ENCODE measurements at places on chromosomes 4 and X. TPM values are rescaled to one million over a fixed set of nuclear protein-coding genes. Genes with fewer than 3 reads are reported as not detected.

Gene NUDT9
- total RNA-seq = 13.1 TPM

GRCh38 chr4:72886602-72887001 is 182.9 kb downstream of the COX18 start:
- no peak for DNase-seq
- H3K4me1 ChIP-seq = no peaks in the 10 kb centered on the region
- no peaks in the 10 kb centered on the region for H3K27me3 ChIP-seq
- H3K4me3 ChIP-seq = no peak overlapping the region

Gene SOWAHB
- total RNA-seq = not detected

DNA sequence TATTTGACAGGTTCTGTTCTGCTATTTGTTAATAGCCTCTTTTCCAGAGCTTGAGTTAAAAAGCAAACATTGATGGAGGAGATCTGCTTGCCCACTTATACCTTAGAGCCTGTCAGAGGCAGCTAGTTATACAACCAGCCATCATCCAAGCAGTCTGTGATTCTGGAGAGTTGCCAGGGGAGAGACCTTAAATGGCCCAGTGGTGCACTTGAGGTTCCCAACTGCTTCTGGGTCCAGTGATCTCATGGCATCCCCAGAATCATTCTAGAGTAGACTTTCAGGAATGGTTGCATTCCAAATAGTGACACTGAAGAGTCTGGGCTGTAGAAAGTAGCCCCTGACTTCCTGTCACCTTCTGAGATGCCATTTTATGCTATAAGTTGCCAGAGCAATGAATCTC is 160.7 kb downstream of the FHIP1A start:
- no peak for DNase-seq
- H3K4me3 ChIP-seq = no peak overlapping the region

DNA sequence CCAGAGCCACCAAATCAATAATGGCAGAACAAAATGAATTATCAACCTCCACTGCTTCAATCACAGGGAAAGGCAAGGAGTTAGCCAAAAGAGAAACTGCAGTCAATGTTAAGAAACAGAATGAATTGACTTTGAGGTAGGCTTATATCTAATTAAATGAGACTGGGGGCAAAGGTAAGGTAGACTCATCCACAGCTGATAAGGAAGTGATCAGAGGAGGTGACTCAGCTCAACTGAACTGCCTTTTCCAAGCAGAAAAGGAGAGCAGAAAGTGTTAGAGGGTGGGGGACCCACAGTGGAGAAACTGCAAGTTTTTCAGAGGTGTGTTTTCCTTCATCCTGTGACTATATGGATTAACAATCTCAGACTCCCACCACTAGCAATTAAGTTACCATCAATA is 345.8 kb upstream of the PPARGC1A start:
- H3K27ac ChIP-seq = no peak overlapping the region
- no peak for DNase-seq
- H3K4me1 ChIP-seq = no peaks in the 10 kb centered on the region
- H3K27me3 ChIP-seq = no peaks in the 10 kb centered on the region
- H3K36me3 ChIP-seq = no peaks in the 10 kb centered on the region

DNA sequence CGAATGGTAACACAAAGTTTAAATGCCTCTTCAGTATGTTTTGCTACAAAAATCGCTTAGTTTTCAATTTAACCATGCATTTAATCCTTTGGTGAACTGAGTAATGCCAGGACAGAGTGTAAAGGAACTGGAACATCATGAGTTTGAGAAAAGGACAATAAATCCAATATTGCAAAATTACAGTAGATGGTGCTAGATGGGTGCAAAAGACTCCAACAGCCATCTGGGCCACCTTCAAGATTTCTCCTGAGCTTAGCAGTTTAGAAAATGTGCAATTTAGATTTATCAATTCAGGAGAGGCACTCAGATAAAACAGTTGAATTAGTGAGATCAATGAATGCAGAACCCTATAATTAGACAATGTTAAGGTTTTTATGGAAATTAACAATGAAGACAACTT is 33.2 kb upstream of the MID1IP1 start:
- no peak for DNase-seq
- H3K4me3 ChIP-seq = no peak overlapping the region
- H3K36me3 ChIP-seq = no peaks in the 10 kb centered on the region
- no peak overlapping the region for H3K27ac ChIP-seq

Gene KIT
- not detected for total RNA-seq

DNA sequence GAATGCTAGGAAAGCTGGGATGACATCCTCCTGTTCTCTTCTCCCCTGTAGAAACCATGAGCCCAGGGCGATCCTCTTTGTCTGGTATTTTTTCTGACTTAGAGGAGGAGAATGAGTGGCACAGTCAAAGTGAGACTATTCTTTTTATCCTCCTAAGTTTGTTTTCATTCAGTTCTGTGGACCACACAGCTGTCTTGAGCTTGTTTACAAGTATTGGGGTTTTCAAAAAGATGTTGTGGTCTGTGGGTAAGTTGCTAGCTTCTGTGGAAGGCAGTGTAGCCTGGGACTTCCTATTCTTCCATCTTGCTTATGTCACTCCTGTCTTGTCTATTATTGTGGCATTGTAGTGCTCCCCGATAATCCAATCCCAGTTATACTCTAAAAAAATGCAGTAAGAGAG is 223.0 kb downstream of the PAPSS1 start:
- no peak for DNase-seq
- H3K4me3 ChIP-seq = no peak overlapping the region
- H3K27me3 ChIP-seq = peaks cover 2% of the 10 kb centered on the region
- no peaks in the 10 kb centered on the region for H3K4me1 ChIP-seq
- H3K36me3 ChIP-seq = no peaks in the 10 kb centered on the region

Gene MGARP
- total RNA-seq = 0.22 TPM

Gene AFF2
- 0.36 TPM for total RNA-seq

DNA sequence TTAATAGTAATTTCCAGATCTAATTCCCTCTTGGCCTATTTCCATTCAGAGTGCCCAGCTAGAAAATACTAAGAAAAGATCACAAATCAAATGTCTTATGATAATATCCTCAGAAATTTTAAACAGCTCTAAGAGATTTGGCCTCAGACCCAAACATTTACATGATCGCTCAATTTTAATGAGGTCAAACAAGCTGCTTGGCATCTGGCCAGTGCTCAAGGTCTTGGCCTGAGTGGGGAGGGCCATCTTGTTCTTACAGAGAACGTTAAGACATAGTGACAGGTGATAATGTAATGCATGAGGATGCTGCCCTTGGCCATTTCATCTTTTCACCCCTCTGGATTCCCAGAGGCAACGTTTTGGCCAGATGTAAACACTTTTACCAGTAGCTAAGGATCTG is 159.2 kb upstream of the SLC7A11 start:
- no peaks in the 10 kb centered on the region for H3K36me3 ChIP-seq
- no peak overlapping the region for H3K27ac ChIP-seq
- no peaks in the 10 kb centered on the region for H3K27me3 ChIP-seq
- no peaks in the 10 kb centered on the region for H3K4me1 ChIP-seq

Gene FGD1
- 0.15 TPM for total RNA-seq

- H3K36me3 ChIP-seq = no peaks in the 10 kb centered on the region
- no peak for DNase-seq
- H3K27me3 ChIP-seq = peaks cover 1% of the 10 kb centered on the region
Observed at GRCh38 chr4:158006990-158007389, 165.8 kb downstream of the GASK1B start.

DNA sequence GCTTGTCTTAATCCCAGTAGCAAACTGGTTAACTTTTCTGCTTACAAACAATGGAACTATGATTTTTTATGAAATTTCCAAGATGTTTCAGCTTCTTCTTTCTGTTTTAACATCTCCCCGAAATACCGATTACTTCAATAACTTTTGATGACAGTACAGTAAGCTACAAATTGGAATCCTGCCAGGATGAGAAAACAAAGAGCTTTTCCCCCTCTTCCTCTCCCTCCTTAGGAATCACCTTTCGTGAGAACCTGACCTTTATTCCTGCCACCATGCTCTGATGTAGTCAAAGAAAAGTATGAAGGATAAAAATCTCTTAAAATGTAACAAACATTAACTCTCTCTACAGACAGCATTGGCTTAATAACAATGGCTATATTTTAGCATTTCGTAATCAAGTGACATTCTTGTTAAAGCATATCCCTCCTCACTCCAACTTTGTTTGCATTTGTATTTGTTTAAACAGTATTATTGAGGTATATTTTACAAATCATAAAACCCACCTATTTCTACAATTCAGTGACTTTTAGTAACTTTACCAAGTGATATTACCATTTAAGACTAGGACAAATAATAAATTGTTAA is 148.7 kb upstream of the NAP1L5 start:
- H3K36me3 ChIP-seq = no peaks in the 10 kb centered on the region
- H3K27ac ChIP-seq = no peak overlapping the region
- no peaks in the 10 kb centered on the region for H3K4me1 ChIP-seq
- no peak for DNase-seq
- H3K27me3 ChIP-seq = no peaks in the 10 kb centered on the region

DNA sequence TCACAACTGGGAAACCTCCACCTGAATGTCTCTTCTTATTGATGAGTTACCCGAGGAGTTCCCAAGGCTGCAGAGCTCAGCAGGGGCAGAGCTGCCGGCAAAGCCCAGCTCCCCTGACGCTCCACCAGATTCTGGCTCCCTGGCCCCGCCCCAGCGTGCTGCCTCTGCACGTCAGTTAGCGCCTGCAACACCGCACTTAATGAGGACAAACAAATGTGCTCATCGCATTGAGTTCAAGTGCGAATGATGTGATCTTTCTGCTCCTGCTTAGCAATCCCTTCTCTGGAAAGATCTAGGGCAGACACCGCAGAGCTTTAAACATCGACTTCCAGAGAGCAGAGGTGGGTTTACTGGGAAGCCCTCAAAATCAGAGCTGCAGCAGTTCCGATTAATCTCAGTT is 55.5 kb upstream of the FBXW7 start:
- H3K4me1 ChIP-seq = peaks cover 6% of the 10 kb centered on the region
- peak; percentile 33 for DNase-seq
- no peak overlapping the region for H3K4me3 ChIP-seq
- no peaks in the 10 kb centered on the region for H3K36me3 ChIP-seq
- H3K27ac ChIP-seq = no peak overlapping the region

Gene TASL
- 1.6 TPM for total RNA-seq

Gene NBDY
- total RNA-seq = 45.1 TPM

Gene FGG
- not detected for total RNA-seq

GRCh38 chr4:62394766-62395165 is 1194.6 kb downstream of the ADGRL3 start:
- no peaks in the 10 kb centered on the region for H3K4me1 ChIP-seq
- no peaks in the 10 kb centered on the region for H3K36me3 ChIP-seq
- no peaks in the 10 kb centered on the region for H3K27me3 ChIP-seq
- no peak for DNase-seq

- H3K4me1 ChIP-seq = no peaks in the 10 kb centered on the region
- H3K27ac ChIP-seq = no peak overlapping the region
- no peak overlapping the region for H3K4me3 ChIP-seq
- DNase-seq = no peak
Observed at GRCh38 chr4:86015412-86016350, 344.2 kb downstream of the MAPK10 start.

GRCh38 chr4:30600246-30601017 is 119.7 kb upstream of the PCDH7 start:
- H3K27ac ChIP-seq = no peak overlapping the region
- no peak for DNase-seq
- H3K4me3 ChIP-seq = no peak overlapping the region
- no peaks in the 10 kb centered on the region for H3K4me1 ChIP-seq
- no peaks in the 10 kb centered on the region for H3K27me3 ChIP-seq

Gene KLKB1
- not detected for total RNA-seq

Gene TLR3
- 0.10 TPM for total RNA-seq

- peaks cover 16% of the 10 kb centered on the region for H3K36me3 ChIP-seq
- H3K27ac ChIP-seq = no peak overlapping the region
- H3K4me3 ChIP-seq = no peak overlapping the region
- no peaks in the 10 kb centered on the region for H3K4me1 ChIP-seq
Observed at GRCh38 chr4:153296040-153296823, 48.3 kb upstream of the MND1 start.

GRCh38 chr4:40373636-40374035 is 38.5 kb downstream of the CHRNA9 start:
- H3K36me3 ChIP-seq = no peaks in the 10 kb centered on the region
- no peaks in the 10 kb centered on the region for H3K27me3 ChIP-seq
- DNase-seq = no peak
- no peaks in the 10 kb centered on the region for H3K4me1 ChIP-seq

DNA sequence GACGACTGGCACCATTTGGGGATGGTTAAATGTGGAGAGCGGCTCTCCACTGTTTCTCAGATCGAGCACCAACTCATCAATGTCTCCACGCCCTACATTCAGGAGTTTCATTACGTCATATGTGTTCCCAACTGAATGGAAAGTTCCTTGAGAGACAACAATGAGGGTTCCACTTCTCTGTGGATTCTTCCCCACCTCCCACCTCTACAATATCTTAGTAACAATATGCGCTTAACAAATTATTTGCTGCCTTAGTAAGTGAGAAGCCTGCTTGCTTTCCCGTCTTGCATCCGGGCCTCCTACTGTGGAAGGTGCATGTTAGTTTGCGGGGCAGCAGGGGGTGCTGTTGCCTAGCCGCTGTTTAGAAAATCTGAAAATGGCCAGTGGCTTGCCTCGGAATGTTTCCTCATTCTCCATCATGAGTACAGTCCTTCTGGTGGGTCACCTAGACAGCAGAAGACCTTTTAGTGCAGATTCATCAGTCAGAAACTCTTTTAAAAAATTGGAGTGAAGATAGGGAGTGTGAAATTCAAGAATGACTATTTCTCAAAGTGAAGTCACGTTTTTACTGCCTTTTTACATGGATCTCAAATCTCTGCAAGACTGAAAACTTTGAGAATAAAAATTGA is 55.7 kb downstream of the PHOX2B start:
- no peak overlapping the region for H3K27ac ChIP-seq
- no peaks in the 10 kb centered on the region for H3K36me3 ChIP-seq

DNA sequence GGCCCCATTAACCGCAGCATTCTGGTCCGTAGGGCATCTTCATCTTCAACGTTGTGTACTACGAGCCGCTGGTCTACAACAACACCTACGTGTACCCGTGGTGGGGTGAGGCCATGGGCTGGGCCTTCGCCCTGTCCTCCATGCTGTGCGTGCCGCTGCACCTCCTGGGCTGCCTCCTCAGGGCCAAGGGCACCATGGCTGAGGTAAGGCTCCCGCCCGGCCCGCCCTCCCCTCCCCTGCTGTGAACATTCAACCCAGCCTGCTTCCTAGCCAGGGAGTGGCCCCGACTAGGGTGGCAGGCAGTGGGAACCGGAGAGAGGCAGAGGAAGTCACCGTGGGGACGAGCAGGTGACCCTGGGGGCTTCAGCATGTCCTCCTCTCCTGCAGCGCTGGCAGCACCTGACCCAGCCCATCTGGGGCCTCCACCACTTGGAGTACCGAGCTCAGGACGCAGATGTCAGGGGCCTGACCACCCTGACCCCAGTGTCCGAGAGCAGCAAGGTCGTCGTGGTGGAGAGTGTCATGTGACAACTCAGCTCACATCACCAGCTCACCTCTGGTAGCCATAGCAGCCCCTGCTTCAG is 7.1 kb downstream of the SLC6A8 start:
- no peak overlapping the region for H3K4me3 ChIP-seq
- no peaks in the 10 kb centered on the region for H3K4me1 ChIP-seq
- peaks cover under 1% of the 10 kb centered on the region for H3K27me3 ChIP-seq
- DNase-seq = no peak

- no peaks in the 10 kb centered on the region for H3K27me3 ChIP-seq
- H3K4me1 ChIP-seq = no peaks in the 10 kb centered on the region
- H3K27ac ChIP-seq = no peak overlapping the region
Observed at GRCh38 chr4:69493515-69493914, 2.2 kb downstream of the UGT2B4 start.

Measured in activated CD4-positive, alpha-beta memory T cell treated with anti-CD3 and anti-CD28 coated beads for 36 hours (primary cell).